ENCODE measurements at places on chromosomes 5 and 9.

DNA sequence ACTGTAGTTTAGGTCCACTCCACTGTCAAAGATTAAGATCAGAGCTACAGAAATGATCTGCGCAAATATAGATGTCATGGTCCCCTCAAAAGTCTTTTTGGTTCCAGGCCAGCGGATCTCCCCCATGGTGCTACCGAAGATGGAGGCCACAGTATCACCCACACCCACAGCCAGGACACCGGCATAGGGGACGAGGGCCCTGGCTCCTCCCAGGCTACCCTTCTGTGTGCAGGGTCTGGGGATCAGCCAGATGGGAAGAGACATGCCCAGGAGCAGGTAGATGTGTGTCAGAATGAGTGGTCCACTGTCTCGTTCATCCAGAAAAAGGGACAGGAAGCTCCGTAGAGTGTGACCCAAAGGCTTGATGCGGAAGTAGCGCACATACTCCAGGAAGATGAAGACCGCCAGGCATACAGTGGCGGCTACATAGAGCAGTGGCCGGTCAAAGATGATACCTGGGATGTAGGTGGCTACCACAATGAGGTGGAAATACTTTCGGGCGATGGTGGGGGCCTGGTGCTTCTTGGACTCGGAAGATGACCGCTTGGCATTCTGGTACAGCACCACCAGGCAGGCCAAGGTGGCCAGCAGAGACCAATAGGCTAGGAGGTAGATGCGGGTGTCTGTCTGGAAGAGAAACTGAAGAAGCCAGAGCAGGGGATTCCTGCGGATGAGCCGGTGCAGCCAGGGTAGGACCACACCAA, 1.5 kb downstream of the DOLK start:
- no peak for DNase-seq

DNA sequence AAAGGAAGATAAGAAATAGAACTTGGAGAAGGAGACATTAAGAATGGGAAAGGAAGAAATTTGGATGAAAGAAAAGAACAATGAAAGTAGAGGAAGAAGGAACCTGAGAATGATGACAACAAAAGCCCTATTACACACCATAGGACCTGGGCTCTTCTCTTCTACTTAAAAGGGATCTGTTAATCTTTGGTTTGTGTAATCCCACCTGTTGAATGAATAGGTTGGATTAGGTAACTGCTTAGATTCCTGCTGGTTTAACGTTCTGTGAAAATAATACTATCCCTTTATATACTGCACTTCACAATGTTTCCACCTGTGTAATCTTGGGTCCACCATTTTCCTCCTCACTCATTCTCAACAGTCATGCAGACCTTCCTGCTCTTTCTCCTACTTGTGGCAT, 157.8 kb upstream of the ATP10B start:
- no peak for DNase-seq

GRCh38 chr5:5188376-5189050, 48.4 kb downstream of the ADAMTS16 start:
- DNase-seq, result no peak

DNA sequence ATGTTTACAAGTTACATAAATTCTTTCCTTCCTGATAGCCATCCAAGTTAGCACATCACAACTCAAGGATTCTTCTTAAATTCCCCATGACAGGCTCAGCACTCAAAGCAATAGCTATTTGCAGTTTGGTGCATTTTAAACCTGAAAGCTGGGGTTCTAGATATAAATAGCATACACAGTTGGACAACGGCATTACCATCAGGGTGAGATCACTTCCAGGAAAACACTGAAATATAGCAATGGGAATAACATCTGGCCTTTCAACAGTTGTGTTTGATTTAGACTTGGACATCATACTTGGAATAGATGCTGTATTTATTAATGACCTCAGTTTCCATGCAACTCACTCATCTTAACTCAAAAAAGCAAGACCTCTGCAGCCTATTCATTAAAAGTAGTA, 24.7 kb upstream of the LECT2 start:
- no peak for DNase-seq

DNA sequence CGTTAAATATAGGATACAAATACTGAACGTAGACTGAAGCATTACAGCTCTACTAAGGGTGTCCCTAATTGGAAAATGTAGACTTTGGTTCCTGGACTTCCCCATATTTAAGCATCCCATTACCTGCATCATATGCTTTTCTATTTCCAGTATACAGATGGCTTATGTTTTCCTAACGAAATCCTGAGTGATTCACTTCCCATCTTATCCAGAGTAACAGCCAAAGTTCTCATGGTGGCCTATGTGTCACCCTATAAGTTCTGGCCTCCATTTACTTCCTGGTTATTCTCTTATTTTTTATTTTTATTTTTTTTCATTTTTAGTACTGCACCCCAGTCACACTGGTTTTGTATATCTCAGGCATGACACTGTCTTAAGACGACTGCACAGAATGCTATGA, 552.3 kb downstream of the PRDM9 start:
- DNase-seq, result no peak

DNA sequence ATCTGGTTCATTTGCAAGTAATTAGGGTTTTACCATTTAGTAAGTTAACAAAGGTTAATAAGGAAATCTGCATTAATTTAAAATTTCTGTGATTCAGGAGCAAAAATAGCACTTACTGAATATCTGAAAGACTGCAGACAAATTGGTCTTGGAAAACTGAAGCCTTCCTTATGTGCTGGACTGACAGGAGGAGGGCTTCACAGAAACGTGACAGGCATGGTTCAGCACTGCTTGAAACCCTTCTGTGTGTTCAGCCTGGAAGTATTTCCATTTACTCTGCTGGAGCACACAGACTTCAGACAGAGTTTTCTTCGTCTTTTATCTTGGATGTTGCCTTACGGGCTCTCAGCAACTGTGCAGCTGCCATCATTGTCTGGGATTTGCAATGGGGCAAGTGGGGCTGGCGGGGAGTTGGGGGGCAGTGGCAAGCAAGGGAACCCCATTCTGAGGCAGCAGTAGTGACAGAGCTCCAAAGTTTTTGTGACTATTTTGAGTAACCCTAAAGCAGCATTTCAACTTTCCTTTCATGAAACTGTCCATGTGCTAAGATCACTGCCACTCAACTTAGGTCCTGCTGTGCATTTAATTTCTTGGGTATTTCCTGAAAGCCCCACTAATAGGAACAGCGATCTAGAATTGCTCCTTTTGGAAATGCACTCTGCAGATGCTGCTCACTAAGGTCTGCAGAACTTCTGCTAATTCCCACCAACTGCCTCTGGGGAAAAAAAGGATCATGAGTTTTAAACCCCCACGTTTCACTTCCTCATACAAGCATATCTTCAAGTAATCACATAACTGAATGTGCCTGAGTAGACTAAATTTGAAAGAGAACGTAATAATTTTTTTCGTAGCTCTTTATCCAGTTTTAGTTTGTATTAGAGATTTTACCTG, 56.6 kb downstream of the KCNN2 start:
- no peak for DNase-seq

DNA sequence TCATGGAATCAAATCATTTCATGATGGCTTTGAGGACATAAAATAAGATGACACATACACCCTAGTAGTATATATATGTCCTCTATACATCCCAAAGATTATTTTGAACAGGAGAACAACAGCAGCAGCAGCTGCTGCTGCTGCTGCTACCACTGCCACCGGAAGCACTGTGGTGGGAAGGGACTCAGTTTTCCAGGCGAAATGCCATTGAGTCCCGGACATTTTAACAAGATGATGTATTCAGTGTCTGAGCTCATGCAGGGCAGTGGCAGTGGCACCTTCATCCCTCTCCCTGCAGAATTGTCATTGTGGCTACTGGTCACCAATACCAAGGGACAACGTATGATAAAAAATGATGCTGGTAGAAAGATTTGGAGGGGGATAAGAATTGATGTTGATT, 151.3 kb downstream of the CHSY3 start:
- no peak for DNase-seq

- no peak for DNase-seq
These were observed 22.0 kb upstream of the ANKRD34B start for GRCh38 chr5:80592105-80592504.

- DNase-seq, result no peak
These were observed 422.3 kb downstream of the SPATA31D1 start for GRCh38 chr9:82410866-82411265.

DNA sequence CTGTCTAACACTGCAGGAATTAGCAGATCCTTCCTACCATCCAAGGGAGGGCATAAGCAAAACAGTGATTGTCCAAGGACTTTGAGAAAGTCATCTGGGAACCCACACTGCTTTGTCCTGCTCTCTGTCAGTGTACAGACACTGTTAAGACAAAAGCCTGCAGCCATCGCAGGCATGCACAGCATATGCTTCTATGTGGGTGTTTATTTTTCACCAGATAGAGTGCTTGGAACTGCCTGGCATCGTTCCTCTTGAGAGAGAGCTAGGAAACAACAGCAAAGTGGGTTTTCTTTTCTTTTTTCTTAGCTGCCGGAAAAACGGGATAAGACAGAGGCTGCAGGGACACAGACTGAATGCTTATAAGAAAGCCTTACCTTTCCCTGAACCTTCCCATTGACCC, 212.3 kb downstream of the ICE1 start:
- DNase-seq, result no peak

- DNase-seq, result no peak
These were observed 21.3 kb downstream of the CYSTM1 start for GRCh38 chr5:140196115-140196814.

GRCh38 chr9:15612962-15613361, 60.1 kb downstream of the CCDC171 start:
- no peak for DNase-seq

DNA sequence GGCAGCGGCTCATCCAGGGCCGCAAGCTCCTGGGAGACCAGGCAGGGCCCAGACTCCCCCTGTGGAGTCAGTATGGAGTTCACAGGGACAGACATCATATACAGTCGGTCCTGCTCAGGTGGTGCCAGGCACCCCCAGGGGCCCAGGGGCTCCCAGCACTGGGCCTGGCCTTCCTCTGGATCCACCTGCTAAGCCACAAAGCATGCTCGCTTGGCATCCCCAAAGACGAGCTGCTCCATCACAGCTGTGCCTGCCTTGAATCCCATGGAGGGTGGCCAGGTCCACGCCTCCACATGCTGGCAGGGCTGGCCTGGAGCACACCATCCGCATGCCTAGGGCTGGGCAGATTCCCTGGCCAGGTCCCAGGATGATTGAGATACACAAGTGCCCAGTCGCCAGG, 4.6 kb downstream of the BICD2 start:
- DNase-seq, result no peak

DNA sequence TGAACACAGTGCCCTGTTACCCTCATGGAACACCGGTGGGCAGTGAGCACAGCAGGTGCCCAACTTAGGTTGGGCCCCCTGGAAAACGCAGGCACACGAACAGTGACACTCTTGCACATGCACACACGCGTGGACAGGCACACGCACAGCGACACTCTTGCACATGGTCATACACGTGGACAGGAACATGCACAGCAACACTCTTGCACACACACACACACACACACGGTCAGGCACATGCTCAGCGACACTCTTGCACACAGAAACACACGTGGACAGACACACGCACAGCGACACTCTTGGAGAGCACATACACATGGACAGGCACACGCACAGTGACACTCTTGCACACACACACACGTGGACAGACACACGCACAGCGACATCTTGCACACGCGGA, 559.4 kb upstream of the ADAMTS16 start:
- no peak for DNase-seq

GRCh38 chr9:69759021-69759420, 790 bp downstream of the PTAR1 start:
- no peak for DNase-seq

GRCh38 chr5:44900273-44900954, 91.7 kb downstream of the MRPS30 start:
- no peak for DNase-seq

DNA sequence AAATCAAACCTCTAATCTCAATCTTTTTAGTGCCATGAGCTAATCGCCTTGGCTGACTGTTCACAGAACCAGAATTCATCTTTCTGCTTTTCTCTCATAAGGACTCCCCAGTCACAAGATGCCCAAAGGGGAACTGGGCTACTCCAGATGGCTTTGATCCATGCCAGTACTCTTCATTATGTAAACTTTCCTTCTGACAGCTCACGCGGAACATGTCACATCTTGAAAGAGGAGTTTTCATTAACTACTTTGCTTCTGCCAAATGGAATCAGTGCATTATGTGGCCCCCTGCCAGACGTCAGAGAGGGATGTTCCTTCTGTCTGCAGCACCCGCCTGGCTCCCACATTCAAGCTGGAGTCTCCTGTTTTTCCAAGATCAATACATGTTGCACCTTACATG, 142.1 kb upstream of the NMUR2 start:
- DNase-seq, result no peak

DNA sequence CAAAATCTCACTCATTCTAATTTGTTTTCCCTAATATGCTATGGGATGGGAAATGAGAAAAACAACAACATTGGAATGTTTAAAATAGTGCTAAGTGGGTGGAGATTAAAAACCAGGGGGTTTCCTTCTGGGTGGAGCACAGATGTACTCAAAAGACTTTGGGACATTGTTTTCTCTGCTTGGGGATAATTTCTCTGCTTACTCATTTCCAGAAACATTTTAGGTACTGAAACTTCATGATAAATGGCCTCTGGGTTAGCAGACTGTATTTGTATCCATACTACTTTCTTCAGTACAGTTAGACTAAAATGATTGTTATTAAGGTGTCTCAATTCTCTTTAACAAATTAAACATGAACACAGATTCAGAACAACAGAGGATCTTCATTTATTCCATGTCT, 17.4 kb downstream of the ELOVL7 start:
- DNase-seq, result peak; percentile 15

DNA sequence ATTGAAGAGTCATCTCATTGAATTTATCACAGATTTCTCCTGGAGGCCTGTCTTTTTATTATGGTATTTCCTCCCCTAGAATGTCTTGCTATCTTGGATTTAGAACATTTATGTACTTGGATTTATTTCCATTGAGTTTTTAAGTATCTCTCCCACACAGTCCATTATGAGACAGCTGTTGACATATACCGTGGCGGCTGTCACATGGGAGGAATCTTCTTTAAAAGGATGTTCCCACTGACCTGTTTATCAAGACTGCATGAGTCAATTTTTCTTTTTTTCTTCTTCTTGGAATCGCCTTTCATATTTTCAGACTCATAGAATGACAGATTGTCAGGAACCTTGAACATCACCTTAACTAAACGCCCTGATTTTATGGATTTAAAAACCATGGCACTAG, 2.9 kb upstream of the CAVIN4 start:
- DNase-seq, result no peak

DNA sequence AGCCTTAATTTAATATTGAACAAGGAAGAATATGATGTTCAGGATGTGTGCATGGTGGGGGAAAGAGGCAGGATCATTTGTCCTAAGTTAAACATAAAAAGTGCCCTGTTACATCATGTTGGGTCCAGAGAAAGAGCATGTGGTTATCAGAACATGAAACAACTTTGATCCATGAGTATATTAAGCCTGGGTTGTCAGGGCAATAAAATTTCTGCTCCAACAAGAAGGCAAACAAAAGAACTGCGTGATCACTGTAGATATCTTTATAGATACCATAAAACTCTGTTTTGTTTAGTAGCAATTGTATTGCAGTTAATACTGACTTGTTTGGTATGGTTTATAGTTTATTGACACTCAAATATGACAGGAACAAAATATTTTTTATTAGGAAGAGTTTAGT, 35.2 kb downstream of the PCA3 start:
- no peak for DNase-seq

GRCh38 chr5:78959767-78960166, 25.3 kb downstream of the ARSB start:
- DNase-seq, result no peak

- no peak for DNase-seq
These were observed 30.9 kb downstream of the NR4A3 start for GRCh38 chr9:99852617-99853016.

- DNase-seq, result no peak
These were observed 42.7 kb downstream of the TENT4A start for GRCh38 chr5:6755941-6756340.

All from activated CD4-positive, alpha-beta T cell treated with anti-CD3 and anti-CD28 coated beads, Interleukin-2, Interleukin-6, amounts not matched to agents 100 ng/mL and 50 ng/mL, durations not matched to agents 16 hours and 8 hours (primary cell).